ENCODE measurements at places on chromosomes 13 and 19. TPM values are rescaled to one million over a fixed set of nuclear protein-coding genes. Genes with fewer than 3 reads are reported as not detected.
A peak's percentile ranks its signal among the peaks of the same experiment; 100 is the strongest.

DNA sequence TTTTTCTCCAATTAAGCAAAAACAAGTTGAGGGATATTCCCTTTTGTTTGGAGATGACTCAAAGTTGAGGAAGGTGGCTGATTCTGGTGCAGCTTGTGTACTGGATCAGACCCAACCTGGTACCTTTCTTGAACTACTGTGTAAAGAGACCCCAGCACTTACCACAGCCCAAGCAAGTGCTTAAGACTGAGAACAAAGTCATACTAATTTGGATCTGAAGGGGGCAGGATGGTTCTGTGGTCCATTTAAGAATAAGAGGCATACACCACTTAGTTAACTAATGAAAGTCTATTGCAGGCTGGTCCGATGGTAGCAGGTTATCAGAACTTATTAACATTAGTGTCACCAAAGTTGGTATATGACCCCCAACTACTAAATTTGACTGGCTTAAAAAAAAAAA is 6.3 kb downstream of the THSD1 start:
- no peak for DNase-seq

- DNase-seq, result peak; percentile 84
Observed at GRCh38 chr13:99916366-99917103, 55.0 kb downstream of the ZIC5 start.

- DNase-seq, result no peak
Observed at GRCh38 chr13:110499621-110500281, 61.8 kb downstream of the RAB20 start.

DNA sequence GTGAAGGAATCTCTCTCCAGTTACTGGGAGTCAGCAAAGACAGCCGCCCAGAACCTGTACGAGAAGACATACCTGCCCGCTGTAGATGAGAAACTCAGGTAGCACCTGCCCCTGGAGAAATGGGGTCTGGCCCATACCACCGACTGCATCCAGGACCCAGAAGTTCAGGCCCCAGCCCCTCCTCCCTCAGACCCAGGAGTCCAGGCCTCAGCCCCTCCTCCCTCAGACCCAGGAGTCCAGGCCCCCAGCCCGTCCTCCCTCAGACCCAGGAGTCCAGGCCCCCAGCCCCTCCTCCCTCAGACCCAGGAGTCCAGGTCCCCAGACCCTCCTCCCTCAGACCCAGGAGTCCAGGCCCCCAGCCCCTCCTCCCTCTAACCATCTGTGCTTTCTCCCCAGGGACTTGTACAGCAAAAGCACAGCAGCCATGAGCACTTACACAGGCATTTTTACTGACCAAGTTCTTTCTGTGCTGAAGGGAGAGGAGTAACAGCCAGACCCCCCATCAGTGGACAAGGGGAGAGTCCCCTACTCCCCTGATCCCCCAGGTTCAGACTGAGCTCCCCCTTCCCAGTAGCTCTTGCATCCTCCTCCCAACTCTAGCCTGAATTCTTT is 3.0 kb downstream of the APOC2 start:
- no peak for DNase-seq

- peak; percentile 22 for DNase-seq
Observed at GRCh38 chr13:46684287-46685001, 112.5 kb downstream of the ESD start.

GRCh38 chr19:46528601-46529590 is 33.2 kb upstream of the PNMA8B start:
- no peak for DNase-seq

GRCh38 chr13:33797622-33798021 is 20.3 kb upstream of the RFC3 start:
- DNase-seq, result no peak

- DNase-seq, result peak; percentile 77
Observed at GRCh38 chr19:47512183-47512947, 2.5 kb downstream of the NAPA start.

- no peak for DNase-seq
Observed at GRCh38 chr13:96426167-96426566, 336.3 kb downstream of the HS6ST3 start.

- DNase-seq, result no peak
Observed at GRCh38 chr13:43495732-43496131, 291.0 kb downstream of the ENOX1 start.

- DNase-seq, result no peak
Observed at GRCh38 chr13:77745784-77746183, 48.3 kb downstream of the SLAIN1 start.

DNA sequence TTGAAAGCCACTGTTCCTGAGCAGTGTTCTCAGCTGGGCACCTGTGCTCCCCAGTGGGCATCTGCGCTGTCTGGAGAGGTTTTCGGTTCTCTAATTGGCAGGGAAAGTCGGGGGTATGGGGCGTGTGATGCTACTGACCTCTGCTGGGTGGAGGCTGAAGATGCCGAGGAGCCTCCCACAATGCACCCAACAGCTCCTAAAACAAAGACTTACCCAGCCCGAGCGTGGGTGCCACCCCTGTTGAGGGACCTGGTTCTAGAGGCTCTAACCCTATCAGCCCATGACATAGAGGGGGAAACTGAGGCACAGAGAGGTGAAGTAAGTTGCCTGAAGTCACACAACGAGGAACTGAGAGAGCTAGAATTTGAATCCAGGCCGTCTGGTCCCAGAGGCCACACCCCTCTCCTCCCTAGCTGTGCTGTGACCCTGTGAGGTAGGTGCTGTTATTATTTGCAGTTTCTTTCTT is 2.3 kb downstream of the SPACA4 start:
- DNase-seq, result peak; percentile 93

- no peak for DNase-seq
Observed at GRCh38 chr13:46296115-46296822, 84.5 kb downstream of the LRRC63 start.

GRCh38 chr13:28353679-28354078 is 141.2 kb downstream of the FLT1 start:
- DNase-seq, result no peak

DNA sequence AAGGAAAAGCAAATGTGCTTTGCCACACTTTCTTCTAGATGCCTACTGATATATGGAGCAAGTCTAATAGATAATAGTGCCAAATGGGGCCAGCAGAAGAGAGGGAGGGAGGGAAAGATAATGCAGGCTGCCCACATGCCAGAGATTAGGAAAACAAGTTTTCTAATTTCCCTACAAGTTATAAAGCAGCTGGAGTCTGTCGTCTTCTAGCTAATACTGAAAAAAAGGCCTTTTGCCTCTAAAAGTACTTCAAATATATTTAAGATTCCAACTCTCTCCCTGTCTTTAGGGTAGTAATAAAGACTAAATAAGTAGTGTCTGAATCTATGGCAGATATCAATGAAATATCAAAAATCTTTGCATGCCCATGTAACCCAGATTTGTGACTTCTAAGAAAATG is 632.0 kb upstream of the MIR17HG start:
- DNase-seq, result no peak

DNA sequence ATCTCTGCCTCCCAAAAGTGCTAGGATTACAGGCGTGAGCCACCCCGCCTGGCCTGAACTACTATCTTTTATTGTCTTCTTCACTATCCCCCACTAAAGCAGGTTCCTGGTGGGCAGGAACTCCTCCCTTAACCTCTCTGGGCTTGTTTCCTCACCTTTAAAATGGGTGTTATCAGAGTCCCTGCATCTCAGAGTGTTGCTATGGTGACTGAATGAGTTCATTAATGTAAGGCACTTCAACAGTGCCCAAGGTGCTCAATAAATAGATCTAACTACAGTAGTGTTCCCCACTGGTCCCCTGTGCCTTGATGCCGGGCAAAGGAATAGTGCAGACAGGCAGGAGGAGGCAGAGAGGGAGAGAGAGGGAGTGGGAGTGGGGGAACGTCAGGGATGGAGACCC is 20.5 kb downstream of the CCDC97 start:
- DNase-seq, result no peak

GRCh38 chr13:23963947-23964346 is 66.6 kb upstream of the C1QTNF9B start:
- DNase-seq, result no peak

DNA sequence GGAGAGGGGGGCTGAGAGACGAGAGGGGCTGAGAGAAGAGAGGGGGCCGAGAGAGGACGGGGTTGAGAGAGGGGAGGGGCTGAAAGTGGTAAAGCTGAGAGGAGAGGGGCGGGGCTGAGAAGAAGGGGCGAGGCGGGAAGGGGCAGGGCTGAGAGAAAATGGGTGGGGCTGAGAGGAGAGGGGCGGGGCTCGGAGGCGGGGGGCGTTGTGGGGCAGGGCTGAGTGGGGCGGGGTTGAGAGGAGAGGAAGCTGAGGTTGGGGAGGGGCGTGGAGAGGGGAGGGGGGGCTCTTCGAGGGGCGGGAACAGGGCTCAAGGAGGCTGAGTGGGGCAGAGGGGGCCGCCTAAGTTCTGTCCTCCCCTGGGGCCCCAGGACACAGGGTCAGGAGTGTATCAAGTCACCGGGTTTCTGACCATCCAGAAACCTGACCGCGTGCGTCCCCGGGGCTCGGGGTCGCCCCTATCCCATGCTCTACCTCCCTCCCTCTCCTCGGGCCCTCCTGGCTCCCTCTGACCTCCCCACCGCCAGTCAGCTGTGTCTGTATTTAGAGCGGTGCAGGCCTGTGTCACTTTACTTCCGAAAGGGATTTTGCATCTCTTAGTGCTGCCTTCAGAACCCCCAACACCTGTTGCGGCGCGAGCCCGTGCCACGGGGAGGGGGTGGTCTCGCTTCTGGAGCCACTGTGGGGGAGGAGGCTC is 38.6 kb upstream of the SEMA6B start:
- peak; percentile 22 for DNase-seq

- no peak for DNase-seq
Observed at GRCh38 chr13:96925477-96925876, 68.8 kb downstream of the OXGR1 start.

DNA sequence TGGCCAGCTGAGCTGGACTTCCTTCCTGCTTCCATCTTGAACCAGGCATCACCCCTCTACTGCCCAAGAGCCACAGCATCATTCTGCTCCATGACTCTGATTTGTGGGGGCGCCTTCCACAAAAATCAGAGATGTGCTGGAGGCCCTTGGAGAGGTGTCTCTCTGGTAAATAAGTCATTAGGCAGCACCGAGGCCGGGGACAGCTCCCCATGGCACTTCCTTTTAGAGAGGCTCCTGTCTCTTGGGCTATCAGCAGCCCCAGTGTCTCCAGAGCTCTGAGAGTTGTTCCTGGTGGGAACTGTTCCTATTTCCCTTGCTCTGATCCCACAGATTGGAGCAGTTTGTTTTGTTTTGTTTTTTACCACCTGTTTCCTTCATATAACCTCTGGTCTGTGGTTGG is 19.9 kb downstream of the NWD1 start:
- peak; percentile 2 for DNase-seq

- no peak for DNase-seq
Observed at GRCh38 chr13:63344711-63345110, 1929.1 kb upstream of the PCDH20 start.

- no peak for DNase-seq
Observed at GRCh38 chr13:35884211-35884760, 246.9 kb downstream of the DCLK1 start.

- DNase-seq, result no peak
Observed at GRCh38 chr13:99246100-99246499, 12.1 kb downstream of the GPR18 start.

DNA sequence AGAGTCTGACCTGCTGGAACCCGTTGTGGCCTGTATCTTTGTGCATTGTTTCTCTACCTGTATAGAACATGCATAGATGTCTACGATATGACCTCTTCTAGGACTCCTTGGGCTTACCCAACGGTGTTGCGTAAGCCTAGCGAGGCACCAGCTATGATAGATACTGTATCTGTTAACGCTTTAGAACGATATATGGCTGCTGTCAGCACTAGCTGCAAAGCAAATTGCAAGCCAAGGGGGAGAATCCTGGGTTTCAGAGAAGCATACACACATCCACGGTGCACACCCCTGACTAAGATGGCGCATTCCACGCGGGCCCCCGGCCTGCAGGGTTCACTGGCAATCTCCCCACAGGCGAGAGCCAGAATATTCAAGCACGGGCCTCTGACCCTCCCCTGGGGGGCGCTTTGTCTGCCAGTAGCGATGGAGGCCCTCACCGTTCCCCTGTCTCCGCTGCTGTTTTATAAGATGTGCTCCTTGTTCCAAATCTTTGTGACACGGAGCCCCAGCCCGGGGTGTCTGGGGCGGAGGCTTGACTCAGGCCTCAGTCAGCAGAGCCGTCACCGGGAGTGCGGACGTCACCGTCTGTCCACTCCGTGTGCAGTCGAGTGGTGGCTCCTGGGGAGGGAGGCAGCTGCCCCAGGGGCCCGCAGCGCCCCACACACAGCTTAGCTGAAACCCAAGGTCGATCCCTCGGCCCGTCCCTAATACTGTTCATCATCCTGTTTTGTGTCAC is 12.9 kb upstream of the RPS15 start:
- DNase-seq, result no peak

GRCh38 chr19:22807061-22807835 is 23.3 kb upstream of the ZNF99 start:
- no peak for DNase-seq

DNA sequence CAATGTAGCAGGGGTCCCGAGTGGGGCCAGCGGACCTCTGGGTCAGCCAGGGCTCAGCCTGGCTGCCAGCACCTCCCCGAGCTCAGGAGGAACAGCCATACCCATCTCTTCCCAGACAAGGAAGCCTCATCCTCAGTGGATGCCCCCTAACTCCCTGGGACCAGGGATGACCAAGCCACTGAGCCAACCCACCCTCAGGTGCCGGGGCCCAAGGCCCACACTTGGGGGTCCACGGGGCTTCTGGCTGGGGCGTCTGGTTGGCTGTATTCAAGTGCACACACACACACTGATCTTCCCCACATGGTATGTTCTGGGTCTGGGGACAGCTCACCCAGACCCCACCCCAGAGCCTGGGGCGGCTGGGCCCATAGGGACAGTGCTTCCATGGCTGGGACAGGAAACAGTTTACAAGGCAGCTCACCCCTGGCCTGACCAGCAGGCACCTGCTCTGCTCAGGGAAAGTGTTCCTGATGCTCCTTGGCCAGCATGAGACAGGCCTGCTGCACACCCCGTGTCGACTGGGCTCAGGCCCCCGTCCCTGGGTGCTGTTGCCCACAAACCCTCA is 7.7 kb downstream of the RAB11B start:
- DNase-seq, result no peak

GRCh38 chr13:30235216-30235615 is 72.1 kb downstream of the KATNAL1 start:
- no peak for DNase-seq

GRCh38 chr19:23992348-23992747 is 77.7 kb downstream of the ZNF726 start:
- DNase-seq, result no peak

- DNase-seq, result no peak
Observed at GRCh38 chr19:45408830-45409556, 2.5 kb downstream of the POLR1G start.

GRCh38 chr13:49814551-49815270 is 22.2 kb upstream of the KPNA3 start:
- DNase-seq, result no peak

GRCh38 chr19:43594710-43595604 is 977 bp downstream of the IRGQ start:
- peak; percentile 92 for DNase-seq

Gene LYPD5
- 0.23 TPM for total RNA-seq

Gene KCTD4
- total RNA-seq, result not detected

Gene EHD2
- total RNA-seq, result 20.3 TPM

Gene SHANK1
- not detected for total RNA-seq

Gene ZNF470
- total RNA-seq, result not detected

Gene ZNF677
- total RNA-seq, result not detected

Gene CRX
- not detected for total RNA-seq

Gene IGFL2
- total RNA-seq, result 1.1 TPM

Gene PRRG2
- total RNA-seq, result 26.3 TPM

Gene URAD
- total RNA-seq, result not detected

Gene CNN2
- 298 TPM for total RNA-seq

Gene THSD1
- 0.37 TPM for total RNA-seq

Gene OR7A10
- not detected for total RNA-seq

Gene ZNF85
- total RNA-seq, result not detected

Gene DNAJB1
- 79.9 TPM for total RNA-seq

All from HT-29 (cell line).